ENCODE measurements at places on chromosomes 2 and 18.

GRCh38 chr2:17070711-17071110 lies 405.1 kb upstream of the CYRIA start:
- DNase-seq, result no peak

- DNase-seq, result no peak
Measured at GRCh38 chr2:19120181-19120580, 238.2 kb downstream of the OSR1 start.

DNA sequence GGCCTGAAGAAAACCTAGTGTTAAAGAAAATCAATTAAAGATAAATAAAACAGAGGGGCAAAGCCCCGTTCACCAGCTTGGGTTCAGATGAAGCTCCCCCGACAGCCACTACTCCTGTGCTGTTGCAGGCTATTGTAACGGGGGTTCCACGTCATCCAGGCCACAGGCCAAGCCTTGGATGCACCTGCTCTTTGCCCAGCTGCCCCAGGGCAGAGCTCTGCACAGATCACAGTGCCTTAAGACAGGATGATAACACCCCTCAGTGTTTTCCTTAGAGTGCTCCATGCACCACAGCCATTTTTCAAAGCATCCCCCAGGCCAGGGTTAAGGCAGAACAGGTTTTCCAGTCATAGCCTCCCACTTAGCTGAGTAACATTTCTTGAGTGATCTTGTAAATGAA lies 32.0 kb downstream of the FASTKD2 start:
- DNase-seq, result no peak

GRCh38 chr18:36578871-36579710 lies 249.7 kb downstream of the TPGS2 start:
- DNase-seq, result no peak

GRCh38 chr2:229090225-229090624 lies 180.9 kb downstream of the PID1 start:
- DNase-seq, result no peak

DNA sequence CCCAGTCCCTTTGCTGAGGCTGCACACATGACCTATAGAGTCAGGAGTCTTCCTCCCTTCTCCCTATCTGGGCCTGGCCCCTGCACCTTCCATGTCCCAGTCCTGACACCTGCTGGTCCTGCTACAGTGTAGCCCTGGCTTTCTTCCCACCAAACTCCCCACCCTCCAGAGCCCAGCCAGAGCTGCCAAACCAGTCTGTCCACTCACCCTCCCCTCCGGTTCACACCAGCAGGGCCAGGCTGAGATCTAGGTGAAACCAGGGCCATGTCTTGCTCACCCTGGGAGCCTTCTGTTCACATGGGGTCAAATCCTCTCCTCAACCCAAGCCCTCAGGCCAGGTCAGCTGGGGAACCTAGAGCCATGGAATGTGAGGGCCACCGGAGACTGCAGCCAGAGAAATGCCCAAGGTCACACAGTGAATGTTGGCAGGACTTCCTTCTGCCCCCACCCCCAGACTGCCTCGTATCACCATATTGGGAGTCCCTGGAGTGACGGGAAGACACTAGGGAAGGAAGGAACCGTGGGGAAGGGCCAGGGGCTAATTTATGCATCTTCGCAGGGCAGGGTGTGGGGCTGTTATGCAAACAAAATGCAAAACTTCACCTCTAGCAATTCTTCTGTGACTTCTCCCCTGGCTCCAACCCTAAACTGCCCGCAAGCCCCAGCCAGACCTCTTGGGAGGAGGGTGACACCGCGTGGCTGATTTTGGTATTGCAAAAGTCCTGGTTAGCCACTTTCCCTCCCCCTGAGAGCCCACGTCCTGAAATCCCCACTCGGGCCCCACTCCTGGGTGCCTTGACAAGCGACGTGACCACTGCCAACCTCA lies 14.6 kb downstream of the TNS1 start:
- DNase-seq, result peak; percentile 23

- DNase-seq, result no peak
Measured at GRCh38 chr18:65415098-65415497, 335.7 kb upstream of the CDH7 start.

GRCh38 chr18:62605685-62606084 lies 82.9 kb downstream of the ZCCHC2 start:
- DNase-seq, result no peak

All from Jurkat, Clone E6-1 (cell line).